Esophagus squamous epithelium (tissue), 5 donors: ENCODE measurements at places on chromosomes 1 and 21. TPM values are rescaled to one million over a fixed set of nuclear protein-coding genes. Genes with fewer than 3 reads are reported as not detected.

SIM2 gene
- 36.8 TPM for total RNA-seq

CDC7 gene
- total RNA-seq = 6.1 TPM

GRCh38 chr1:220680085-220680687 lies 10.0 kb upstream of the C1orf115 start:
- H3K36me3 ChIP-seq = no peaks in the 10 kb centered on the region
- no peaks in the 10 kb centered on the region for H3K27me3 ChIP-seq
- no peak overlapping the region for H3K27ac ChIP-seq
- no peaks in the 10 kb centered on the region for H3K4me1 ChIP-seq
- no peak overlapping the region for H3K4me3 ChIP-seq

- H3K27ac ChIP-seq = peak overlapping the region; percentile 90
- H3K4me1 ChIP-seq = peaks cover 11% of the 10 kb centered on the region
- peak overlapping the region; percentile 98 for H3K4me3 ChIP-seq
- no peak for DNase-seq
Observed at GRCh38 chr1:16440131-16440469, 424 bp upstream of the NECAP2 start.

- no peaks in the 10 kb centered on the region for H3K27me3 ChIP-seq
- H3K4me1 ChIP-seq = peaks cover 9% of the 10 kb centered on the region
- no peak overlapping the region for H3K4me3 ChIP-seq
- no peak overlapping the region for H3K27ac ChIP-seq
Observed at GRCh38 chr1:40300651-40301050, 16.4 kb downstream of the COL9A2 start.

GRCh38 chr1:75672528-75673393 lies 51.7 kb upstream of the ACADM start:
- no peak for DNase-seq
- no peaks in the 10 kb centered on the region for H3K4me1 ChIP-seq
- no peak overlapping the region for H3K4me3 ChIP-seq
- no peaks in the 10 kb centered on the region for H3K27me3 ChIP-seq
- H3K36me3 ChIP-seq = no peaks in the 10 kb centered on the region
- H3K27ac ChIP-seq = no peak overlapping the region

DNA sequence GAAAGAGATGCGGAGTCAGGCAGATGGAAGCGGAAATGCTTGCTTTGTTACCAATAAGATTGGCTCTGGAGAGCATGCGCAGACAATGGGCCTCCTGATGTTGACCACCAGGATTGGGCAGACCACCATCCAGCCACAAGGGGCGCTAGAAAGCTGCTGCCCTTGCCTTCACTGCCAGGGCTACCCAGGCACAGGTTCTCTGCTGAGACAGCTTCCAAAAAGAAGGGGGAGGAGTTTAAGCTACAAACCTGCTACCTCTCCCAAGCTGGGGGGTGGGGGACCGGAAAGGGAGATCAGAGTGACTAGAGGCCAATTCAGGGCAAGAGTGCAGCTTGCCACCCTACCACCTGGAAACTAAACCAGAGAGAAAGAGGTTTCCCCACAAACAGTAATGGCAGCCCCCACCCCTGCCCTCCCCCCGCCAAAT lies 369.7 kb downstream of the RRAGC start:
- H3K27ac ChIP-seq = no peak overlapping the region
- H3K36me3 ChIP-seq = no peaks in the 10 kb centered on the region
- DNase-seq = no peak
- peaks cover 27% of the 10 kb centered on the region for H3K27me3 ChIP-seq

GRCh38 chr1:59346429-59346828 lies 49.5 kb downstream of the FGGY start:
- H3K4me1 ChIP-seq = no peaks in the 10 kb centered on the region
- H3K4me3 ChIP-seq = no peak overlapping the region
- DNase-seq = no peak
- H3K36me3 ChIP-seq = peaks cover 4% of the 10 kb centered on the region
